Jurkat, Clone E6-1 (cell line): ENCODE measurements at places on chromosomes 4 and X.
A peak's percentile ranks its signal among the peaks of the same experiment; 100 is the strongest.

- peak; percentile 1 for DNase-seq
Observed at GRCh38 chrX:26851981-26852380, 611.2 kb downstream of the PPP4R3C start.

DNA sequence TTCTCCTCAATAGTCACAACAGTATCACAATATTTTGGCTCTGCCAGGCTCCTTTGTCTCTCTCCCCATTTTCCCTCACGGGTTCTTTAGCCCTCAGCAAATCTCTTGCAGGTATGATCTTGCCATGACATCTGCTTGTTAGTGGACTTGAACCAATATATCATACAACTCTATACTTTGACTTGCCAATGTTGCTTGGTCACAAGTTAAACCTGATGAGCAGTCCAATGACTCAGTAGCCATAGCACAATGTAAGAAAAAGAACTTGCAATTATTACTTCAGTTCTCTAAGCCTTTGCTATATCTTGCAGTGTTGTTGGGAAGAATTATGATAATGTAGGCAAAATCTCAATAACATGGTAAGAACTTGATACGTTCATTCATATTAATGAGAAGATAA lies 174.6 kb upstream of the NRK start:
- no peak for DNase-seq

- DNase-seq: no peak
Observed at GRCh38 chrX:23883737-23884354, 23.9 kb downstream of the APOO start.

DNA sequence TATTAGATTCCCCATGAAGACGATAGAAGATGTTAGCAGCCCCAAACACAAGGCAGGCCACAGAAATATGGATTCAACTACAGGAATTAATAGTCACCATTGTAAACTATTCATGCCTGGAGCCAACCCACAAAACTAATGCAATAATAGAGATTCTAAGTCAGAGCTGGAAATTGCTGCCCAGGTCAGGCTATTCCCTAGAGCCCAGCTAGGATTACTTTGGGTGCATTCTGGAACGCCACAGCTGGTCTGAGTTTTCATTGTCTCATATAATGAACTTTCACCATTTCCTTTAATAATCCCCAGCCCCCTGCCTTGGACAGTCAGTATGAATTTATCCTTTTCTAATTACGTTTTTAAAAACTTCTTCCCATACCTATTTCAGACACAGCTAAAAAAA lies 252.6 kb downstream of the PAPSS1 start:
- no peak for DNase-seq

GRCh38 chrX:106898462-106898861 lies 4.7 kb downstream of the RIPPLY1 start:
- peak; percentile 42 for DNase-seq

DNA sequence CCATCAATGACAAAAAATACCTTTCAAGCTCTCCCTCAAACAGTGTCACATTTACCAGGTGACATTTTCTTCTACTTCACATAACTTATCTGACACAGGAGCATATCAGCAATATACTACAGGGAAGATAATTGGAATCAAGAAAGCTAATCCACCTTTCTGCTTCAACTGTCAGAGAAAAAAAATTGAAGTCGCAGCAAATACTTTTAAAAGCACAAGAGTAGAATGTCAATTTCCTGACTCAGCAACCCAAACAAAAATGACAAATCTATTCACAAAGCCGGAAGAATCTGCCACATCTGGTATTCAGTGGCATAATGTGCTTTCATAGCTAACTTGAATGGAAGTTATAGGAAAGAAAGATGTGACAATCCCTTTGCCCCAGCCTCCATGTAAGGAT lies 36.7 kb downstream of the AGA start:
- DNase-seq: no peak

DNA sequence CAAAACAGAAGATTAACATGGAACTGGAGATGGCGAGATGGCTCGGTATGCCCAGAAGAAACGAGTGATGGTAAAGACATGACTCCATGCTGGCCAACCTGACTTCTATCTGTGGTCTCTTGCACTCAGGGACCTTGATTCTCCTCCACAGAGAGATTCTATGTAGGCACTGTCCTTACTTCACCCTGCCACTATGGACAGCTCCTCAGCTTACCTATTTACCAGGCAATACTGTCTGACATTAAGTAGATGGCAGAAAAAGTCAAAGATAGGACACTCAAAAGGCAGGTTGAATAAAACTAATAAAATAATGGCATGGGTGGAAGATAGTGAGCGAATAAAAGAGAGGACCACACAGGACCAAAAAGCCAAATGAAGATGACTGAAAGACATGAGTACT lies 35.2 kb upstream of the NDNF start:
- DNase-seq: no peak

GRCh38 chrX:9127986-9128385 lies 94.1 kb upstream of the FAM9B start:
- no peak for DNase-seq

GRCh38 chr4:182807767-182808548 lies 109.2 kb downstream of the DCTD start:
- DNase-seq: no peak

- no peak for DNase-seq
Observed at GRCh38 chr4:150152766-150153165, 74.5 kb downstream of the DCLK2 start.

GRCh38 chr4:143451186-143451585 lies 62.3 kb upstream of the SMARCA5 start:
- no peak for DNase-seq

GRCh38 chr4:131348263-131348662 lies 1800.8 kb upstream of the PCDH10 start:
- DNase-seq: no peak

DNA sequence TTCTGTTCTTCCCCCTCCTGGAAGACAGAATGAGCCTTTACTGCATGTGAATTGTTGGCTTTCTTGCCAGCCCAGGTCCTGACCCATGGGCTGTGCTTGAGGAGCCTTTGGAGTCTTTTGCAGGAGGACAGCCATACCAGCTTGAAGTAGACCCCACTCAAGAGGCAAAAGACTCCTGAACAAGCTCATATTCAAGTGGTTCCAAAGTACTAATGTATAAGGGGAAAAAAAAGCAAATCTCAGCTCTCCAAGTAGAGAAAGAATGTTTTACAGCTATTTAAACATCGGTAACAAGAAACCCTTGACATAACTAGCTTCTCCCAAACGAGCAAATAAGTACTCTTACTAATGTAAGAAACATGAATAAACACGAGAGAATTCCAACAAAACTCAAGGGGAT lies 174.9 kb upstream of the MXRA5 start:
- DNase-seq: no peak

DNA sequence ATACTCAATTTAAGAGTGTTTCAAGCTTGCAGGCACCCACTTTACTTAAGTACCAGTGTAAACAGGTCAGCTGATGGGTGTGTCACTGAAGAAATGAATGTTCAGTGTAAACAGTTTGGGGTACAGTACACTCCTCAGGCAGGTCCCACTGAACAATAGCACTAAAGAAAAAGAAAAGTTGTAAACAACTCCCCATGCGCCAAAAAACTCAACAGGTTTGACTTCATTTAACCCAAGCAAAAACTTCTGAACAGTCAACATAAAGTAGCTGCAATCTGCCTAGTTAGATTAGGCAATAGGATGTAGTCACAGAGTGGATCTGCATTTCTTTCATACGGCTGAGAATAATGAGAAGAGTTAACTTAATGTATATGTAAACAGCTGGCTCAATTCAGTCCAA lies 93.2 kb downstream of the FAM13A start:
- no peak for DNase-seq

DNA sequence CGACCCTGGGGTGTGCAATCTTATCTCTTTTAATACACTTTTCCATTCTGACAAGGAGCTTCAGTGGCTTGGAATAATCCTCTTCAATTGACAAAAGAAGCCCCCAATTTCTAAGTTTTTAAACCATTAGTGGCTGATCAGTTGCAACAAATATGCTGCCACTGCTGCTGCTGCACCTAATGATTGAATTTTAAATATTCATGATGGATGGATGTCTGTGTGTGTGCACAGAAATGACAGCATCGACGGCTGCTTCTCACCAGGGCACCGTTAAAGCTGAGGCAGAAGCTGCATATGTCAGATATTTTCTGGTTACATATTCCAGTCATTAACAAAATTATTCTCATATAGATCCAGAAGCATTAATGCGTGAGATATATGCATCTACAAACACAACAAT lies 182.4 kb downstream of the MGST2 start:
- DNase-seq: no peak
